ENCODE measurements at places on chromosomes 6 and 20.

GRCh38 chr6:32154514-32155161, 697 bp downstream of the PPT2 start:
- DNase-seq = no peak

DNA sequence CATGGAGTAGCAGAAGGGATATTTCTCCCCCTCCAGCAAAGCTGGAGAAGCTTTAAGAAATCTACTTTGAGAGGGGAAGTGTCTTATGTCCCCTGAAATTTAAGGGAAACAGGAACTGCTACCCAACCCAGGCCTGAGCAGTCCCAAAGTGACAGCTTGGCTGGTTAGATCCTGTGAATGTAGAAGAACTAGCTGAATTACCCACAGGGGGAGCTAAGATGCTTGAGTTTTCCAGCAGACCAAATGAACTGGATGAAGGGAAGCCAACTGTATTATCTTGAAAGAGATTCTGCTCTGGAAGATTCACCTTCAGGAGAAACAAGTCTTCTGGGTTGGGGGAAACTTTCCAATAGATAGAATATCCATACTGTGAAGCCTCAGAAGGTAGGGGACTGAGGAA, 303.3 kb upstream of the MMS22L start:
- no peak for DNase-seq

- no peak for DNase-seq
These were observed 244.1 kb downstream of the BMP7 start for GRCh38 chr20:57022306-57022705.

GRCh38 chr6:32967151-32968091, 973 bp upstream of the BRD2 start:
- no peak for DNase-seq

GRCh38 chr20:61810738-61811135, 254.9 kb downstream of the TAF4 start:
- no peak for DNase-seq
